ENCODE measurements at places on chromosomes 13 and 19. TPM values are rescaled to one million over a fixed set of nuclear protein-coding genes. Genes with fewer than 3 reads are reported as not detected.

GRCh38 chr19:31666126-31666525, 316.9 kb upstream of the TSHZ3 start:
- no peak for DNase-seq

- DNase-seq = no peak
These were observed 186.2 kb downstream of the EFNB2 start for GRCh38 chr13:106349080-106349931.

DNA sequence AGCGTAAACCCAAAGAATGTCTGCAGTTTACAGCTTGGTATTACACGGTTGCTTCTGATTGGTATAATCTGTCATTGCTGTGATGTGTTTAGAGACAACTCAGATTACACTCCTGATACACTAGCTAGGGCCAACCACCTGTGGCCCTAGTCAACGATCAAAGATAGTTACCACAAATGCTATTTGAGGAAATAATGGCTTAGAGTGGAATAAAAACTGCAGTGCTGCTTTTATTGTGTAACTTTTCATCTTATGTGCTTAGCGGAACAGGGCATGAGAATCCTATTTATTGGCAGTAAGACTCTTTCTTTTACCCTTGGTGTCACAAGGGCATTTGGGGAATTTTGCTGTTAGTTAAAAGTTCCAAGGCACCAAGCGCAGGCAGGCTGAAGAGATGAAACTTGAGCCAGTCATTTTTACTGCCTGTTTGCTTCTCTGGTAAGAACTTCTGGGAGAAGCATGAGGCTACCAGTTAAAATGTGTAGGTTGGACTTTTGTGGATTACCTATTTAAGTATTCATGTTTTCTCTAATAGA, 363.3 kb downstream of the KCNRG start:
- DNase-seq = no peak

NXNL1 gene
- total RNA-seq = not detected

- no peak for DNase-seq
These were observed 38.8 kb downstream of the DHRS12 start for GRCh38 chr13:51765142-51765515.

DNA sequence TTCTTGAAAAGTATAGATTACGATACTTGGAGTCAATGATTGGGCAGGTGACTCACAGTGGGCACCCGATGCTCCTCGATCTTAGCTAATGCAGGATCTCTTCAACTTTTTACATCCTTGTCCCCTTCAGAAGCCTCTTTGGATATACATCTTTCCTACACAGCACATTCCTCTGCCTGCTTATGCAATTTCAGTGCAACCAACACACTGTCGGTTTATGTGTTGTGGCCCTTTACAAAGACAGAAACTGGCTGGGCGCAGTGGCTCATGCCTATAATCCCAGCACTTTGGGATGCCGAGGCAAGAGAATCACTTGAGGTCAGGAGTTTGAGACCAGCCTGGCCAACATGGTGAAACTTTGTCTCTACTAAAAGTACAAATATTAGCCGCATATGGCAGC, 2.6 kb downstream of the GPR42 start:
- no peak for DNase-seq

MEIS3 gene
- total RNA-seq = not detected

GRCh38 chr19:3249408-3249807, 24.9 kb downstream of the CELF5 start:
- DNase-seq = no peak

- DNase-seq = no peak
These were observed 171.5 kb upstream of the CSNK1A1L start for GRCh38 chr13:37277007-37277406.

DNA sequence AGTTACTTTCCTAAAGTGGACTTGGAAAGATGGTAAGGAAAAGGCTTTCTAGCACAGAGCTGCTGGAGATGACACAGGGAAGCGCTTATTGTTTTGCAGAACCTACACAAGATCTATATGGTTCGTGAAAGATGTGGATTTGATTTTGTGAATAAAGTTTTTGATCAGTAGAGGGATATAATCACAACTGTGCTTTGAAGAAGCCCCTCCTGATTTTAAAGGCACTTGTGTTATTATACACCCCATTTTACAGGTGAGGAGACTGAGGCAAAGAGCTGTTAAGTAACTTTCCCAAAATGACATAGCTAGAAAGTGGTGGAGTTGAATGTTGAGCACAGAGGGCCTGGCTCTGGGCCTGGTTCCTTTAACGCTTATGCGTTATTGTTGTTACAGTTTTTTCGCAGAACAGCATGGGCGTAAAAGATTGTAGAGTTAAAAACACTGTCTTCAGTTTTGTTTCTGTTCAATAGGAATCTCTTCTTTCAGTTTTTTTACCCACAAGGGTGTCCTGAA, 1.4 kb downstream of the TDRD3 start:
- no peak for DNase-seq

All from activated naive CD4-positive, alpha-beta T cell treated with anti-CD3 and anti-CD28 coated beads, Interleukin-2, amount 50 U/mL, for 72 hours (primary cell).